Bronchial epithelial cell (primary cell): ENCODE measurements at places on chromosomes 1 and 21. TPM values are rescaled to one million over a fixed set of nuclear protein-coding genes. Genes with fewer than 3 reads are reported as not detected.

DNA sequence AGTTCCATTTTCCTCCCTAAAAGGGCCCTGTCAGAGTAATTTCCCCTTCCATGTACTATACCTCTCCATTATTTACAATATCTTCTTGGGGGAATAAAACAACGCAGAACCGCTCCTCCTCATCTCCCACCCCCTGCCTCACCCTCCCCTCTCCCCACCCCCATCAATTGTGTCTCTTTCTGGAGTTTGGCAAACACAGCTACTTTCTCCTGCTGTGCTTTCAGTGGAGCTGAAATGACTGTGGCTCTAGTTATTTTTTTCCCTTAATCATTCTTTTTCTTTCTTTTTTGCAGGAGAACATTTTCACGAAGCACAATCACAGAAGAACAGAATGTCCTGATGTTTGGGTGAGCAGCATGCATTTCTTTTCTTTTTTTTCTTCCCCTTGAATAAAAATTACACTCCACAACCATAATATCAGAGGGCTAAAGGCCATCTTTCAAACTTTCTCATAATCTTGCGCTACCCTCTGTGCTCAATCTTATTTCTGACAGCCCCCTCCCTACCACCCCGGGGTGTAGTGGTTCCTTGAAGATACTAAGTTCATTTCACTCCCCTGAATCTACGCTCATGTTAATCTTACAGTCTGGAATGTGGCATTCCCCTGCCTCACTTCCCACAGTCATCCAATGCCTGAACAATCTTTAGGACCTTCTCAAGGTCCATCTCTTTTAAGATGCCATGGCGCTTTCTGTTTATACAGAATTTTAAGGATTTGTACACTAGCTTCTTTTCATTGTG is 8.8 kb upstream of the PLXNA2 start:
- no peak for DNase-seq

DNA sequence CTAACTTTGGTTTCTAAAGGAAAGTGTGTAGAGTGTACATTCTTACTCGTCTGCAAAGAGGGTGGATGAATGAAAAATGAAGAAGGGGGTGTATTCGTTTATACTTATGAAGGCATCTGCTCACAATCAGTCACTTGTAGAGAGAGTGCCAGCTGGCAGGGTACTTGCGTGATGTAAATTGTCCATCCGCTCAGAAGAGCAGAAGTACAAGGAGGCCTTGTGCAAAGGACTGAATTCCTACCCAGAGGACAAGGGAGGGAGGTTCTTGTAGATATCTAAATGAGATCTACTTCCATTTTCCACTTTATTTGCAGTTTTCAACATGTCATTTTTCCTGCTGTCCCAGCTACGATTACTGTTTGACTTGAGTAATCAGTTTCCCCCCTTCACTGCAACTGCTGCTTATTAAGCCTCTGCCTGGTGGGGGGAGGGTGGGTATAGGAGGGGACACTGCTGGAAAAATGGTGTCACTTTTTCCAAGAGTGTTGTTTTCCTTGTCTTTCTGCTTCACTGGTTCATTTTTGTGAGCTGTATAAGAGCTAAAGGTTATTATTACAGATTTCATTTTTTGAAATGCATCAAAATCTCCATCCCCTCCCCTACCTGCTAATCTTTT is 67.3 kb downstream of the LAMC1 start:
- DNase-seq = no peak

DNA sequence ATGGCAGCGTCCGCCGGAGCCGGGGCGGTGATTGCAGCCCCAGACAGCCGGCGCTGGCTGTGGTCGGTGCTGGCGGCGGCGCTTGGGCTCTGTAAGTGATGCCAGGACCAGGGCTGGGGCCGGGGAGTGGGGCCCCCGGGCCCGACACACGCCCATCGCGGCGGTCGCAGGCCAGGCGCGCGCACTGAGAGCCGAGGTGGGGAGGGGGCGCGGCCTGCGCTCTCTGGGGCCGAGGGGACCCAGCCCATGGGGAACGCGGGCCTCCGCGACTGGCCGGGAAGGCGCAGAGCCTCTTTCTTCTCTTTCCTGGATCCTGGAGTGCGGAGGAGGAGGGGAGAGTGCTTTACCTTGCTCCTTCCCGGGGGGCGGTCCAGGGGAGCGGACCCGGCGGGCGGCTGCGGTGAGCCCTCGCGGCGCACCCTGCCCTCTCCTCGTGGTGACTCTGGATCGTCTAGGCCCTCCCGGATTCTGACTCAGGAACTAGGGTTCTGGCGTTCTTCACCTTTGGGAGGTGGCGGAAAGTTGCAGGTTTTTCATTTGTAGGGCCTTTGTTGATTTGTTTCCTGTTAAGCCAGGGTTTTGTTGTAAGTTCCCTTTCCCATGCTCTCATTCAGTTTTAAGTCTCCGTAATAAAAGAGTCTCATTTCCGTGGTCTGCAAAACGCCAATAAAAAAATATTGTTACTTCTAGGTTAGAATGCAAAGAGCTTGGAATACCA is 529 bp downstream of the MPZL1 start:
- peak; percentile 54 for DNase-seq

DNA sequence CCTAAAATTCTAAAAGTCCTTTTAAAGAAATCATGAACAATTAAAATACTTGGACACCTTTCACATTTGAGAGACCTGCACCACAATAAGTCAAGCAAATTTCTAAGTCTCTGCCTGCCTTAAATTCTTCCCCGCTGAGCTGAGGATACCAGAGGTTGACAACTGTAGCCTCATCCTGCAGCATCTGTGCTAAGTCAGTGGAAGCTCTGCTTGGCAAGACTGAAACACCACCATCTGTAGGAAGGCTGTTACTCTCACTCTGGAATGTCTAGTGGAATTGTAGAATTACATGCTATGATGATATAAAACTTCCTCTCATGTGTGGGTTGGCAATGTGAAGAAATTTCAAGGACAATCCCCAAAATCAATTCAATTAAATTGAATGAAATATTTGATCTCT is 1756.5 kb downstream of the NCAM2 start:
- no peak for DNase-seq

GRCh38 chr1:77060000-77060399 is 159.2 kb downstream of the PIGK start:
- DNase-seq = no peak

GRCh38 chr1:93963585-93963984 is 54.4 kb upstream of the GCLM start:
- peak; percentile 37 for DNase-seq

- DNase-seq = no peak
These were observed 6.6 kb upstream of the PLA2G2C start for GRCh38 chr1:20192871-20193411.

DNA sequence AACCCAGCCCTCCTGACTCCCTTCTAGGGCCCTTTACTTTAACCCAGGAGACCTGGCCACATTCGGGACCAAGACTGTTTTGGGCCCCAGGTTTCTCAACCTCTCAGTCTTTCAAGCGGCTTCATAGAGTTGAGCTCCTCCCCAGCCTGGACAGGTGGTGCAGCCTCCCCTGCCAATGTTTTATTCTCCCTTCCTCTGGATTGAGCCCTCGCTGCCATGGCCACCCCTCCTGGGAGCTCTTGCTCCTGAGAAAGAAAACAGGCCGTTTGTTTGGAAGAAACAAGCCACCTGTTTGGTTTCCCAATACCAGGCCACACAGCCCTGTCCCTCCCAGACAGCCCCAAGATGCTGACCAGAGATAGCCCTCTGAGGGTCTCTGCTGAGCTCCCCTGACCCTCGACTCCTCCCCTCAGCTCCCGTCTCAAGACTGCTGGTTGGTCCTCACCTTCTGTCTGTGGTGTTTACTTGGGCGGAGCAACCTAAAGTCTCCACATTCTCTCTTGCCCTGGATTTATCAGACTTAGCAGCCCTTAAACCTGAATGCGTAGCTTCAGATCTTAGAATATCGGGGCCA is 3.3 kb downstream of the TMEM51 start:
- no peak for DNase-seq

DNA sequence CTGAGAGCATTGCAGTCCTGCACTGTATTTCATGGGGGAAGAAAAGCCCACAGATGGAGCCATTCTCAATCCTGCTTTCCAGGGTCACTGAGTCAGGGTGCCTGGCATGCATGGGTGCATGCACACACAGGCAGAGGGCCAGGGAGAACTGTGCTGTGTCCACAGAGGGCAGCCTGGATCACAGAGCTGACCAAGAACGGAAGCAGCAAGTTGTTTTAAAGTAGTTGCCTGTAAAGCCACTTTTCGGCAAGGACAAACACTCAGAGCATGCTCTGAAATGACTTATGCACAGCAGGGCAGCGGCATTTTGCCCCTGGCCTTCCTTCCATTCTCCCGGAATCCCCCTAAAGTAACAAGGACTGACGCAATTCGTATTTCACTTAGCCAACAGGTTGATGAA is 3.6 kb downstream of the ERG start:
- DNase-seq = no peak

DNA sequence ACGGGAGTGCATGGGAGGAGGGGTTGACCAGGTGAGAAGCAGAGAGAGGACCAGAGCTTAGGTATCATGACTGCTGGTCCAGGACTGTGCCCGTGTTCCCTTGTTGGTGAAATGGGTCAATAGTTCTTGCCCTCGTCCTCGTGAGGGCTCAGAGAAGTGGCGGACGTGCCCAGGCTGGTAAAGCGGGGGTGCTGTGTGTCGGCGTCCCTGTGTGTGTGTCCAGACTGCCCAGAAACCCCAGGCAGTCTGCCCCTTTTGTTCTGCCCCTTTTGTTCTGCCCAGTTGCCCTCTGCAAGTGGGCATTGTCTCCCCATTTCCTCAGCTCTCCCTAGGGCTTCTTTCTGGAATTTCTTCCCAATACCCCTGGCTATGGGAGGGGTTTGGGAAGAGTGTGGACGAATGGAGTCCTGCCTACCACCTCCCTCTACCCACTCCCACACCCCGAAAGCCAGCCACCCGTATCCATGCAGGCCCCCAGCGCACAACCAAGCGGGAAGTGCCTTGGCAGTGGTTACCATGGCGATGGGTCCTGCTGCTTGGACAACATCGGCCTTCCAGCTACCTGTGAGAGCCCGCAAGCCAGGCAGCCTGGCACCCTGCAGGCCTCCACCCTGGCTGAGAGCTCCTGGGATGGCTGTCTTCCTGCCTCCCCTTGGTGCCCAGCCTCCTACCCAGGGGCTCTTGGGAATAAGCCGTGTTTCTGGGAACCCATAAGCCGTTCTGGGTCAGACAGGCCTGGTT is 34.7 kb downstream of the ACOT11 start:
- DNase-seq = no peak

GRCh38 chr21:31521515-31521914 is 138.0 kb upstream of the SOD1 start:
- no peak for DNase-seq

DNA sequence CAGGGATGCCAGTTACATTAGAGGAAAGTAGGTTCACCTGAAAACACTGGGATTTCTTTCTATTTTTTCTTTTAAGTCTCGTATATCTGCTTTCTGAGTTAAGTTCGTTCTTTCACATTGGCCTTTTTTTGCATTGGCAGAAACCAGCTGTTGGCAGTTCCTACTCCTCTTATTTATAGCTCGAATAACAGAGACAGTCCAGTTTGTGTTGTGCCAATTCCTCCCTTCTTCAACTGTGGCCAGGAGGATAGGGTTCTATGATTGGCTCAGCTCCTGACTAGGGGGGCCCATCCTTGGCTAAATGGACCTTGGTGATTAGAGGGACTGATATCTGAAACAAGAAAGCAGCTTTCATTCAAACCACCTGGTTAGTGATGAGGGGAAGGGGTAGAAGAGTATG is 115.8 kb downstream of the RPS6KC1 start:
- DNase-seq = no peak

- no peak for DNase-seq
These were observed 98.2 kb upstream of the LMO4 start for GRCh38 chr1:87230501-87230900.

DNA sequence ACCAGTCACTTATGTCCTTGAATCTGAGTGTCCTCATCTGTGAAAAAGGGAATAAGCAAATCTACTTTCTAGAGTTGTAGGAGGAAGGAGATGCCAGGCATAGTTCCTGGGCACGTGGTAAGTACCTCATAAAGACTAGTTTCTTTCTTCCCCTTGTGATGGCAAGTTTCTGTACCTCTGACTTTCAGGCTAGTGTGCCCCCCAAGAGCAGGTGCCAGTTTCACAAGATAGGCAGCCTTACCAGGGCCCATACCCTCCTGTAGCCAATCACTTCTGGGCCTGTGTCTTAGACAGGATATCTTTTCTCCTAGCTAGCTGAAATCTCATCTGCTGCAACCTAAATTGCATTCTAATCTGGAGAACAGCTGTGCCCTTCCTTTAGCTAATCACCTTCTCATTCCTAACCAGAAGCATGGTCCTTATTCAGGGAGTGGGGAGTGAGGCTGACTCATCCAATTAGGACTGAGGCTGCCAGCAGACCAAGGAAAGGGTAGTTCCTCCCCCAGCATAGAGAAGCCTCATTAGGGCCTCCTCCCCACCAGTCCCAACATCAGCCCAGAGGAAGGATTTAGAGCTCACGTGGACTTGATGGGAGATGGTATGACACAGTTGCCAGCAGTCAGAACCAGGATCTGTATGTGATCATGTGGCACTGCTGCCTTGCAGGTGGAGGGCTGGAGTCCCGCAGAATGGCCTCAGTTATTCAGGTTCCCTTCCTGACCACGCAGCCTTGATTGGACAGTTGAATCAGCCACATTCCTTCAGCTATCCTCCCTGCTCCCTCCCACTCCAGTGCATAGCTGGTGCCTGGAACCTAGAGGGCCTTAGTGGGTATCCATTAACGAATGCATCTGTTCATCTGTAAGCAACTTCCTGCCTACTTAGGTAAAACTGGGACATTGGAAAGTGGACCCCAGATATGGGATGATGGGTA is 7.9 kb downstream of the KLHDC8A start:
- no peak for DNase-seq

The ZNF648 gene
- not detected in 2 replicates for total RNA-seq

The LEFTY1 gene
- total RNA-seq = not detected in 2 replicates

The NTMT2 gene
- total RNA-seq = not detected in 2 replicates

The F13B gene
- not detected in 2 replicates for total RNA-seq
